Coronary artery (tissue), 2 donors: ENCODE measurements at places on chromosomes 1 and 21.

GRCh38 chr1:172656576-172656975 lies 2.3 kb upstream of the FASLG start:
- DNase-seq = no peak

- DNase-seq = no peak
Observed at GRCh38 chr1:36223381-36223995, 755 bp upstream of the THRAP3 start.

GRCh38 chr1:61498342-61498741 lies 226.6 kb downstream of the TM2D1 start:
- DNase-seq = no peak

DNA sequence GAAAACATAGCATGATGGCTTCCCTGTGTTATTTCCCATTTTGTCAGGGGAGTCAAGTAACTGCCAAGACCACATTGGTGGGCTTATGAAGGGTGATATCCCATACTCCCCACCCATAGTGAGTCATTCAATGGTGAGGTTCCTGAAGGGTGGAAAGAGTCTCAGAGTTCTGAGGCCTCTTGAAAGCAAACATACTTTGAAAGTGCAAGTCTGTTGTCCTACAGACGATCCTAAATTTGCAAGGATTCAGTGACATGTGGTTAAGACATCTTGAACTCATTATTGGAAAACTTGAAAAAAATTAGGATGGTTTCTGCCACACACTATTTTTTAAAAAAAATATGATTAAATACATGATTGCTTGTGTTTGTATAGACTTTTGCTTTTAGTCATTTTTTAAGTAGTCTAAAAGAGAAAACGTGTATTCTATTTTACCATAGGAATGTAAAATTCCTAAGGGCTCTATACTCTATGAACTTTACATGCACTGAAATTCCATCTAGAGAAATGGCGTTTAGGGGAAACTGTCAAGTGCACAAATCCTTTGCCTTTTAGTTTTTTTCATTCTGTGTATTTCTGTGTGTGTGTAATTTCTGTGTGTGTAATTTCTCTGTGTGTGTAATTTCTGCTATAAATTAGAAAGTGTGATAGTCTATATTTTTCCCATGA lies 225.5 kb upstream of the ADAMTS5 start:
- no peak for DNase-seq

DNA sequence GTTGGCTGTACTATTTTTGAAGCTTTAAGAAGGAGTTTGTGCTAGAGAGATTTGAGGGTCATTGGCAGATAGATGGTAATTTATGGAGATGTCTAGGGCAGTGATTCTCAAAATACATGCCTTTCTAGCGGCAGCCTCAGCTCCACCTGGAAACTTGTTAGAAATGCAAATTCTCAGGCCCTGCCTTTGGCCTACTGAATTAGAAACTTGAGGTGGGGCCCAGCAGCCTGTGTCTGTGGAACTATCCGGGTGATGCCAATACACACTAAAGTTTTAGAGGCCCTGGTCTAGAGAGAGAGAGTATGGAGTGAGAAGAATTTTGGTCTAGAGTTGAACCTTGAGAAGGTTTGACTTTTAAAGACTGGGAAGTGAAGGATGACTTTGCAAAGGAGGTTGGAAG lies 82.5 kb downstream of the CDC14A start:
- no peak for DNase-seq

- no peak for DNase-seq
Observed at GRCh38 chr1:2047749-2048729, 2.2 kb upstream of the PRKCZ start.

- no peak for DNase-seq
Observed at GRCh38 chr1:11804666-11805421, 920 bp downstream of the MTHFR start.

DNA sequence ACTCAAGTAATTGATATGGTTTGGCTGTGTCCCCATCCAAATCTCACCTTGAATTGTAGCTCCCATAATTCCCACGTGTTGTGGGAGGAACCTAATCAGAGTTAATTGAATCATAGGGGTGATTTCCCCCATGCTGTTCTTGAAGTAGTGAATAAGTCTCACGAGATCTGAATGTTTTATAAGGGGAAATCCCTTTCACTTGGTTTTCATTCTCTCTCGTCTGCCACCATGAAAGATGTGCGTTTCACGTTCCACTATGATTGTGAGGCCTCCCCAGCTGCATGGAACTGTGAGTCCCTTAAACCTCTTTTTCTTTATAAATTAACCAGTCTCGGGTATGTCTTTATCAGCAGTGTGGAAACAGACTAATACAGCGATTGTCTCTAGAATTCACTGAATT lies 135.4 kb downstream of the BACH1 start:
- DNase-seq = no peak

GRCh38 chr1:60668585-60668984 lies 413.8 kb upstream of the NFIA start:
- DNase-seq = no peak

DNA sequence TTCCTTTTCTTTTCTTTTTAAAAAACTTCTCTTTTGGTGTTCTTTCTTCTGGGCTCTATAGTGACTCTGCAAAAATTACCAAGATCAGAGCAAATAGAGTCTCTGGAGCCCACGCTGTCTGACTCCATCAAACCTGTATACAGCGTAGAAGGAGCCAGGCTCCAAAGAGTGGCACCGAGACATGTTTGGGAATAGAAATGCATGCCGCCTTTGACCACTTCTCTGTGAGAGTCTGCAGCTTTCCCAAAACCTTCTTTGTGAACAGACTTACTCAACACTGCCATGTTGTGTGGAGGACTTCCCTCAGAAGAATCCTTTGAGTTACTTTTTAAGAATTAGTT lies 55.3 kb downstream of the GORAB start:
- DNase-seq = no peak

DNA sequence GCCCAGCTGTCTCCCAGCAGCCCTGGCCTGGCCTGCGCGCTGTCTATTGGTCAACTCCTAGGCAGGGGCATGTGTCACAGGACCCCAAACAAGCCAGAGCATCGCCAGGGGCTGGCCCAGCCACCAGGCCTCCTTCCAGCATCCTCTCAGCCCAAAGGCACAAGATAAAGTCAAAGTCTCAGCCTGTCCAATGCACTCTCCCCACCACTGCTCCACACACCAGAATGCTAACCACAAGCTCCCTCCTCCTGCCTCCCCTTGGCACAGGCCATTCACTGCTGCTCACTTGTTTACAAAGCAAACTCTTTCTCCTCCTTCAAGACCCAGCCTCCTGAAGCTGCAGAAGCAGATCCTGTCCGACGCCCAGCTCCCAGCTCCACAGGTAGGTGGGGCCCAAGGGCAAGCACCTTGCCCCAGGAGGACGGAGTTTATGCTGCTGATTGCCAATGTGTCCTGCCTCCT lies 133.4 kb downstream of the DMRTB1 start:
- DNase-seq = no peak

DNA sequence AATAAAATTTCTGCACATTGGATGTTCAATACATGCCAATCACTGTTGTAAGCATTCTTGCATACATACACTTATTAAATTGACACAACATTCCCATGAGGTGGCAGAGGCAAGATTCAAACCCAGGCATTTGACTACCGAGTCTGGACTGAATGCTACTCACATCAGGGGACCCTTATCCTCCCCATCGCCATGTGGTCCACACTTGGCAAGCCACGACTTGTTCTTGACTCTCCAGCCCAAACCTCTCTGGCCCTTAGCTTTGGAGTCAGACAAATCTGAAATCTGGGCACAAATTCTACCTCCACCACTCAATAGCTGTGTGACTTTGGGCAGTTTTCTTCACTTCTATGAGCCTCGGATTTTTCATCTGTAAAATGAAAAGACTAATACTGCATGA lies 57.1 kb downstream of the NMNAT2 start:
- no peak for DNase-seq

- no peak for DNase-seq
Observed at GRCh38 chr1:60903591-60903990, 178.8 kb upstream of the NFIA start.

GRCh38 chr1:100643471-100644196 lies 75.9 kb upstream of the VCAM1 start:
- no peak for DNase-seq

DNA sequence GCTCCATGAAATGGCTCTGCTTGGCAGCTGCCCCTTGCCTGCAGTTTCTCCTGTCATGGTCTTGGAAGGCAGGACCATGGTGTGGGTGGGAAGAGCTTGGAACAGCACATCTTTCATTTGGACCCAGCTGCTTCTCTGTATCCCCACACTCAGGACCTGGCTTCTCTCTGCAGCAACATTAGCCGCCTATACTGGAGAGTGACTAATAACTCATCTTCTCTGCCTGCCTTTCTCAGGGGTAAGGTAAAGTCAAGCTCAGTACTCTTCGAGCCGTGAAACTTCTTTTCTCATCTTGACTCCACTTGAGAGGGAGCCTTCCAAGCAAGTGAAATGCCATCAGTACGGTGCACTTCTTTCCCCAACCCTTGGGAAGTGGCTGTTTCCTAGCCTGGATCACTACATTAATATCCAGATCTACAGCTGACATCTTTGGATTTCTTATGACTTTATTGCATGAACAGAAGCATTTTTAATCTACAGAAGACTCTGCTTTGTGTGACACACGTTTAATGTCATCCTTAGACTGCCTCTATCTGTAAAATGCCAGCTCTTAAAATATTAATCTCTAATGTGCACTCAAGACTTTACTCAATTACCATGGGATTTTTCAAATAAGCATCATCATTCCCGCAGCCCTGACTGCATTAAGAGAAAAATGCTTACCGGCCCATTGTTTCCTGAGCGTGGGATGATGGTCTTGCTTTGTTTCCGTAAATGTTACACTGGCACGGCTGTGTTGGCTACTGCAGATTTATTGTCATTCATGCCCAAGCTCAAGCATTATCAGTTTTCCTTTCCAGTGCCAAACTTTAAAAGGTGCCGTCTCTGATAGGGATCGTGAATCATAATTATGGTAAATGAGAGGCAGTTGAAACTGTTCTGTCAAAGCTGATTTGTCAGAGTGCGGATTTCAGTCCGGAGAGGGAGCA lies 242.9 kb downstream of the HHAT start:
- no peak for DNase-seq

DNA sequence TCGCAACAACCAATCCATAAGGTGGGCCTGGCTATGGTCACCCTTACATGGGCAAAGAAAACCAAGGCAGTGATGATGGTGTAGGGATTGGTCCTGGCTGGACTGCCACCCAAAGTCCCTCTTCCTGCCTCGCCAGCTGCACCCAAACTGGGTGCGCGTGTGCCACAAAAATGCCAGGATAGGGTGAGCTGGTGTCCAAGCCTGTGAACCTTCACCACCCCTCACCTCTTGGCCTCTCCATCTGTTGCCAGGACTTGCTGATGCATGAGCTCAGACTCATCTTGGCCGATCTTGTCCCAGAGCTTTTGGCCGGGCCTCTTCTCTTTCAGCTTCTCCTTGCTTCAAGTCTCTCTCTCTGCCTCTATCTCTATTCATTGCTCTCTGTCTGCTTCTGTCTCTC lies 41.8 kb downstream of the FOXD2 start:
- DNase-seq = no peak

GRCh38 chr1:201104141-201104540 lies 8.1 kb downstream of the CACNA1S start:
- DNase-seq = no peak

DNA sequence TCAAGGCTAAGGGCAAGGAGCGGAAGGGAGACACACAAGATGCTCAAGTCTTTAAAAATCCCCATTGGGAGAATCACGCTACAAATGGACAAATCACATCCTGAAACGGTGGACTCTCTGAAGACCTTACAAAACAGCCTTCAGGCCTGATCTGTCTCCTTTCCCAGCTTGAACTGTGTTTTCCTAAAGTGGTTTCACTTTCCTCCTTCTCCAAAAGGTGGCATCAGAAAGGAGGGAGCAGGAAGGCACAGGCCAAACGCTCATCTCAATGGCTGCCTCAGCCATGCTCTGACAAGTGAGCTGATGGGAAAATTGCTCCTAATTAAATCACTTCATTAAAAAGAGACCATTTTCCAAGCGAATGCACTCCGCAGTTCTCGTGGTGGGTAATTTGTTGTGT lies 47.7 kb downstream of the UTP25 start:
- DNase-seq = no peak

DNA sequence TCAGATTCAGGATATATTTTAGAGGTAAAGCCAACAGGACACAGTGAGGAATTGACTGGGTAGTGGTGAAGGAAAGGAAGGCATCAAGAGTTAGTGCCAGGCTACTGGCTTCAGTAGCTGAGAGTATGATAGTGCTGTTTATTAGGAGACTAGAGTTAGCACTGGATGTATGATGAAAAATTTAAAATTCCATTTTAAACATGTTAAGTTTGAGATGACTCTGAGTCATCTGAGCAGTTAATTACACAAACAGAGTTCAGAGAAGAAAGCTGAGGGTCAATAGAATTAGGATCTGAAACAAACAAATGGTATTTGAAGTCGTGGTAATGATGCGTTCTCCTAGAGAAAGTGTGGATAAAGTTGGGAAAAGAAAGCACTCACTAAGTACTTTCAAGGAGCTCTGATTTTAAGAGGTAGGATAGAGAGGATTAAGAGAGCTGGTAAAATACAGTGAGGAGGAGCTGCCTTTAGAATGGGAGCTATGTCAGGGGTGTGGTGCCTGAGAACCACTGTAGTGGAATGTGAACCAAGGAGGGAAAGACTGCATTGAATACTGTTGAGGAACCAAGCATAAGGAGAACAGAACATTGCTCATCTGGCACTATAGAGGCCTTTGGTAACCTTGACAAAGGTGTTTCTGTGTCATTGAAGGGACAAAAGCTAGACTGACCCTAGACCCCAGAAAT lies 21.7 kb upstream of the SHCBP1L start:
- no peak for DNase-seq

DNA sequence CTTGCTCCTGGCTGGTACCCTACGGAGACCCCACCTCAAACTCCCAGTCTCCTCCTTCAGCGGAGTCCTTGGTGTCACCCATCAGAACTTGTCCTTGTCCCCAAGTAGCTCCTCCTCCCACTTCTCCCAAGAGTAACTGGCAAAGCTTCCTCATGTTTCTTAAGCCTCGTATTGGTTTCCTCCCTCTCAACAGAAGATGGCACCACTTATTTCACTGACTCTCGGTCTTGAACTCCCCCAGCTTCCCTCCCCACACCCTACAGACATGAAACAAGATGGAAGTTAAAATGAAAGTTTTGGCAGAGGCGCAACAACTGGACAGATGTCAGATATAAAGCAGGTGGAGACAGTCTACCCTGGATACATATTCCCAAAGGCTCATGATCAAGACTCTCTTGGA lies 13.4 kb downstream of the RAB7B start:
- DNase-seq = no peak

DNA sequence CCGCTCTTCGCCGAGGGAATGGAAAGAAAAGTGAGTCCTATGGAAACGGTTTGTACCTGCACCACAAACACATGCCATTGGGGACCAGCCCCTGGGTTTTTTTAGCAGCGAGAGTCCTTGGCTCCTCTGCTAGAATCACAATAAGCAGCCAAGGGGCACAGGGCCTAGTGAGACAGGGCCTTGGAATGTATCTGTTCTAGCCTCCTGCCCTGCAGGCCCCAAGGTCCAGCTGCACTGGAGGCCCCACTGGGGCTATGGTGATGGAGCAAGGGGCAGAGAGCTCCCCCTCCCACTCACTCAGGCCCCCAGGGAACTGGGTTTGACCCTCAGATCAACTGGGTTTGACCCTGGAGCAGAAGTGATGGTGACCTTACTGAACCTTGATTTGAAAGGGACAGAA lies 14.4 kb downstream of the SHISA4 start:
- DNase-seq = peak; percentile 94
